ENCODE measurements at places on chromosomes 3 and 15.
A peak's percentile ranks its signal among the peaks of the same experiment; 100 is the strongest.

GRCh38 chr3:198070871-198071270, 110.9 kb downstream of the LMLN start:
- no peak for DNase-seq

GRCh38 chr3:13420831-13421765, 976 bp upstream of the NUP210 start:
- peak; percentile 94 for DNase-seq

- DNase-seq: no peak
Measured at GRCh38 chr3:193809106-193809505, 216.1 kb downstream of the OPA1 start.

DNA sequence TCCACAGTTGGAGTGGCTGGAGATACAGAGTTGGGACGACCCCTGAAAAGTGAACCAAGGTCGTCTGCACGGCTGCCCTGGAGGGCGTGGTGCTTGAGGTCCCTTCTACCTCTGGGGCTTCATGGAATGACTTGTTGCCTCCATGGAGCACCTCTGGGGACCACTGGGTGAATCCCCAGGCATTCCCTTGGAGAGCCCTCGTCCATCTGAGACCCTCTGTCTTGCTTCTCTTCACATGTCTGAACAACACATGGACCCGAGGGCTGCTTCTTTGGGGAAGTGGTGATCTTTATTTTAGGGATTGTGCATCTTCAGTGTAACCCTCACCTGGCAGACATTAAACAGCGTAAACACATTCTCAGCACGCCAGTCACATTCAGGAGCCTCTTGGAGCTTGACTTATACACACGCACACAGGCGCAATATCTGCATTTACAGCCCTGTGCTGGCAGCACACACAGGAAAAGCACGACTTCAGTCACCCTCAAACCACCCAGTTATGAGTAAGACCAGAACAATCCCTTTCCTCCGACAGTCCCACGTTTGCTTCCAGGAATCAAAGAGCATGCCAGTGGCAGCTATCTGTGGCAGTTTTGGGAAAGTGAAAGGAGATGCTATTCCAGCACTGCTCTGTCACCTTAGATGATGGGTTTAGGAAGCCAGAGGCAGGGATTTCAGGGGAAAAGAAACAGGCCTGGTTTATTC, 12.6 kb downstream of the FAM107A start:
- no peak for DNase-seq

DNA sequence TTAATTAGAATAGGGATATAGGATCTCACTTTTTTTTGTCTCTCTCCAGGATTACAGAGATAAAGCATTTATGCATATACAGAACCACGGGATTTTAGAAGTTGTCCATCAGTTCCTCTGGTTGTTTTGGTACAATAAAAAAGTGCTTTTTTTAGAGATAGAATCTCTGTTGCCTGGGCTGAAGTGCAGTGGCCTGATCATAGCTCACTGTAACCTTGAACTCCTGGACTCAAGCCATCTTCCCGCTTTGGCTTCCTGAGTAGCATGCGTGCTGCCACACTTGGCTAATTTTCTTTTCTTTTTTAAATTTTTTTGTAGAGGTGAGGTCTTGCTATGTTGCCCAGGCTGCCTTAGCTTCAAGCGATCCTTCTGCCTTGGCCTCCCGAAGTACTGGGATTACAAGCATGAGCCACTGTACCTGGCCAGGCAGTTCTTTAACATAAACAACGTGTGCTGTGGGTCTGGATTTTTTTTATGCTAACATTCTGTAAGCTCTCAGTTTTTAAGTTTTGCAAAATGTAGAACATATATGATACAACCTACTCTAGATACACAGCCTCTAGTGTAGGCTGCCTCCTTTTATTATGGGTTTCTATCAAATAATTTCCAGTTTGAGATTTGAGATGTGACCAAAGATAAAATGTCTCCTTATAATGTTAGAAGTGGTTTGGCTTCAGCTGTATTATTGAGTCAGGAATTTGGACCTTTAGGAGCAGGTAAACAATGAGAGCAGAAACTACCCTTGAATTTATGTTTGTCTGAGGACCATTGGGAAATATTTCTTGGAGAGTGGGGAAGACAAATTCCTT, 57.4 kb upstream of the ULK4 start:
- no peak for DNase-seq

DNA sequence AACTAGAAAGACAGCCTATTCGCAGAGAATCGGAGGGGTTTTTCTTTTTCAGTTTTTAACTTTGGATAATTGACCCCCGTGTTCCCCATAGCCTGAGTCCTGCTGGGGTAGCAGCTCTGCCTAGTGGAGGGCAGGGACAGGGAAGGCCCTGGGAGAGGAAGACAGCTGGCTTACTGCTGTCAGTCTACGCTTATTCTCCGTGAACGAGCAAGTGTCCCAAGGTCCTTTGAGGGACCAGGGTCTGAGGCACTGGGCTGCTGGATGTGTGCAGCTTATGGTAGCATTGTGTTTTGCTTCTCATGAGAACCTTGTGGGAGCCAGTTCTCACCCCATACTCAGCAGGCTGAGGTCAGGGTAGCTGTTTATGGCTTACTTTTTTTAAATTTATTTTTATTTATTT, 3.0 kb downstream of the LIMD1 start:
- no peak for DNase-seq

- DNase-seq: no peak
Measured at GRCh38 chr15:48222627-48223026, 16.5 kb downstream of the SLC12A1 start.

DNA sequence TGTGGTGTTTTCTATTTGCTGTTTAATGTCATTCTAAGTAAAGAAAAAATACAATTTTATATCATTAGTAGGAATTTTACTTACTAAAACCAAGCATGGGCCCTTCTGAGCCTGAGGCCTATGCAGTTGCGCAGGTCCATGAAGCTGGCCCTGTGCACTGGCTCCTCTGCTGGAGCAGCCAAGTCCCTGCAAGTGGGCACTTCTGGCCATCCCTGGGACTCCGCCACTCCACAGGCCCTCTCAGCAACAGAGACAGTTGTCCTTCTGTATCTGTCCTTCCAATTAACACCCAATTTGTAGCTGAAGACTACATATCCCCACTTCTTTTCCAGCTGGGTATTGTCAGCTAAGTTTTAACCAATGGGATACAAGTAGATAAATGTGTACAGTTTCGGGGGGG, 49.9 kb upstream of the RYK start:
- DNase-seq: no peak

- DNase-seq: peak; percentile 68
Measured at GRCh38 chr15:52233405-52233804, 42.2 kb upstream of the GNB5 start.

DNA sequence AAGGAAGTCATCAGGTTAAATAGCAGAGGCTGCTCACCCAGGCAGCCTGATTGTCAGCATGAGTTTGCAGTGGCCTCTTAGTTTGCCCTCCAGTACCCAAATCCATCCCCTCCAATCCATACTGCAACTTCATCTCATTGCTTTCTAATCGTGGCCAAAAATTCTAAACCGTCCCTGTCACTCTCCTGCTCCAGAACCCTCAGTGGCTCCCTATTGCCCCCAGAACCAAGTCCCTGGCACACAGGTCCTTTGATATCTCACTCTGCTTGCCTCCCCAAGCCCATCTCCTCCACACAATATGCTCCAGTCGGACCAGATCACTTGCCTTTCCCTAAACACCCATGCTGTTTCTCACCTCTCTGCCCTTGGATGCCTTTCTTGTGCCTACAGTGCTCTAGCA, 49.7 kb downstream of the ST8SIA2 start:
- DNase-seq: no peak

- DNase-seq: no peak
Measured at GRCh38 chr3:45498532-45498931, 96.0 kb upstream of the LIMD1 start.

DNA sequence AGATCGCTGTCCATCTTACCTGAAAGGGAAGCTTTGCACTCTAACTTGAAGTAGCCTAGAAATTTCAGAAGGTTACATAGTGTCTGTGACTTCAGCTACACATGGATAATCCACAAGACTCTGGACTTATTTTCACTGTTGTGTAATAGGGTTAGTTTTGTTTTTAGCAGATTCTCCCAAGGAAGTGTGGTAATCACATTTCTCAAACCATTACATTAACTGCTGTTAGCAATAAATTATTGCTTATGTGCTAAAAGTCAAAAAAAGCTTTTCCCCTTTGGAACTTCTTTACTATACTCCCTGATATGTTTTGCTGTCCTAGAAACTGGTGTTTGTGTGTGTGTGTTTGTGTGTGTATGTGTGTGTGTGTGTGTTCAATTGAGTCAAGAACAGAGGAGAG, 351.8 kb upstream of the TPRG1 start:
- DNase-seq: peak; percentile 94
